ENCODE measurements at places on chromosomes 4 and X.

DNA sequence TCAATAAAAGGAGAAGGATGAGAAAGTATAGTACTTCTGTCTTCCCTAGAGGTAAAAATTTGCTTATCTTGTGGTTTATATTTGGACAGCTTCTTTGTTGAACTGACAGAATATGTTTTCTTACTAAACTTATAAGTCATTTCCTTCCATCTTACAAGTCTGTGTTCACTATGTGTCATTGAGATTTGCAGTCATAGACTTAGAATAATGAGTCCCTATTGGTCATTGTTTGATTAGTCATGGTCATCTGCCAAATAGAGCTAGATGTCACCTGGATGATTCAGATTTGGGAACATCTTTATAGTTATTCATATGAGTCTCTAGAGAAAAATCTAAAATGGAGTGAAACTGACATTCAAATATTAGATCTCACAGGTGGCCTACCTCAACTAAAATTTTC, 51.5 kb downstream of the SPATA18 start:
- DNase-seq: no peak

GRCh38 chr4:77187322-77187721, 30.3 kb downstream of the CCNG2 start:
- DNase-seq: no peak

- DNase-seq: peak; percentile 63
Measured at GRCh38 chr4:118280501-118281218, 72.1 kb downstream of the PRSS12 start.

DNA sequence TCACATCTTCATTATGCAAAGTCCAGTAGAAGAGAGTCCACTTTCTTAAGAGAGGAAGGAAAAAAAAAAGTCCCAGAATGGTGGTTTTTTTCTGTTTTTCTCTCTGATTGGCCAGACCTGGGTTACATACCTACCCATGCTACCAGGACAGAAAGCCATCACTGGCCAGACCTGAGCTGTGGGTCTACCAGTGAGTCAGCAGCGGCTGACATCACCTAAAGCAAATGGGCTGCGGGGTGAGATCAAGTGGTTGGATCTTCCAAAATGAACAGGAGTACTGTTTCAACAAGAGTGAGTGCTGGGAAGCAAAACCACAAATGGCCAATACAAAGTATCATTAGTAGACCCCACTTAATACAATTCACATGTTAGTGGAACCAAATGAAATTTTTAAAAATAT, 1.6 kb upstream of the NDST3 start:
- no peak for DNase-seq

DNA sequence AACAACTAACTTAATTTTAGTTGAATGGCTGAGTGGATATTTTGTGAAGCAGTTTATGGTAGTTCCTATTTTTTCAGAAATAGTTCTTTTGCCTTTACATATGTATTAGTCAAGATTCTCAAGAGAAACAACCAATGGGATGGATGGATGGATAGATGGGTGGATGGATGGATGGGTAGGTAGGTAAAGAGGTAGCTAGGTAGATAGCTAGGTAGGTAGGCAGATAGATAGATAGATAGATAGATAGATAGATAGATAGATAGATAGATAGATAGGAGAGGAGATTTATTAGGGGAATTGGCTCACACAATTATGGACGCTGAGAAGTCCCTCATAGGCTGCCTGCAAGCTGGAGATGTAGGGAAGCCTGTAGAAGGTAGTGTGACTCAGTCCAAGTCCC, 74.0 kb upstream of the NUDT6 start:
- no peak for DNase-seq

DNA sequence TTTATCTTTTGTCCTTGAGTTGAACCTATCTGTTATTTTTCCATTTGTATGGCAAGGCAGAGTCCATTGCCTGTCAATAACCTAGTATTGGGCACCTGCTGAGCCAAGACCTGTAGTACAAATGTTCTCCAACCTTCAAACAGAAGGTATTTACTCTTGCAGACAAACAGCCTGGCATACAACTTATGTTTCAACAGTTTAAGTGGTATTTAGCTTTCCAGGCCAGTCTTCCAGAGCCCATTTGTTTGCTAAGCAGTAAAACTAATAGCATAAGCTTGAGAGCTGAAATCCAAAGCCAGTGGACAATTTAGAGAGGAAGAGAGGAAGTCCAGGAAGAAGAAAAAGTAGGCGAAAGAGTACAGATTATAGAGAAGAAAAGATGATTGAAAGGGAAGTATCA, 979.3 kb downstream of the GLUD2 start:
- no peak for DNase-seq

GRCh38 chr4:112517911-112518310, 1.9 kb upstream of the NEUROG2 start:
- DNase-seq: no peak

DNA sequence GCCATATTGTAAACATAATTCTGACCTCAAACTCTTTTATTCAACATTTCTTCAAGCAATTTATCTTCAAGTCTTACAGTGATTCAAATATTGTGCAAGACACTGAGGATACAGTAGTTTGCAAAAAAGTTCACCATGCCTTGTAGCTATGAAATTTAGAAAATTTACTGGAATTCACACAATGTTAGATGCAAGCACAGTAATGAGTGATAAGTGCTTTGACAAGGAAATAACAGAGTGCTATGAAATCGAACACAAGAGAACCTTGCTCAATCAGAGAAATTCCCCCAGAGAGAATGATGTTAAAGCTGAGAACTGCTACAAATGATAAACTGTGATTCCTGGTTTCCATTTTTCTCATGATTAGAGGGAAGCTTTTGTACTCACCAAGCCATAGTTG, 952.9 kb downstream of the FAT4 start:
- no peak for DNase-seq

DNA sequence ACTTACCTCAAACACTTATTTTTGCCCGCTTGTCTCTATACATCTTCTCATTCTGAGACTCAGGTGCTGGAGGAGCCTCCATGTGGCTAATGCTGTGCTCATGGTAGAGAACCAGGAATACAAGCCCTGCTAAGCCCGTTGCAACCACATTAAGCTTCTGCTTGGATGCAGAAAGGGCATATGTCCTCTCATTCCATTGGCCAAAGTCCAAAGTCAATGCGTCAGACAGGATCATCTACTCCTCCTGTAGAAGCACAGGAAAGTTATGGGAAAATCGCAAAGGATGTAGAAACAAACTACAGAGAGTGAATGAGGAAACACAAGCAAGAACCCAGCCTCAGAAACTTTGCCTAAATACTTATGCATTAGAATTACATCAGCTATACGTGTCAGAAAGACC, 124.5 kb upstream of the AGA start:
- no peak for DNase-seq

DNA sequence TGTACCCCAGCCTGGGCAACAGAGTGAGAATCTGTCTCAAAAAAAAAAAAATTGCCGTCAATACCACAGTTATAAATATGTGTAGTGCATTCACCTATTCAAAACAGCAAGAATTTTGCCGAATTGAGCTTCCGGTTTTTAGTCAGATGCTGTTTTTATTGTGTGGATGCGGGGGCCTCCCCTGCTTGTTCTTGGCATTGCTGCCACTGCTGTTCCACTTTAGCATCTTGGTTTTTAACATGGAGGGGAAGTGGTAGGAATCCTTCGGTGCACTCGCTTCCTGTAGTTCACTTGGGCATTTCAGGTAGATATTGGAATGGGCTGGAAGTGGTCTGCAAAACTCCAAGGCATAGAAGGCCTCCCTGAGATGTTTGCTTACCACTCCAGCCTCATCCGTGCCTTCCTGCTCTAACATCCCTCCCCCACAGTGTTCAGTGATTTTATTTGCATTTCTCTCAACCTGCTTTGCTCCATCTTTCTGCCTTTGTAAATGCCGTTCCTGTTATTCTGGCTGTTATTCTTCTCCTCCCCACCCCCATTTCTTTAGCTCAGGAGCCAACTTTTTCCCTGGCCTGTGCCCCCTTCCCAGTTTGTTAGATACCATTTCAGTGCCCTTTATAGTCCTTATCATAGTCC, 25.5 kb downstream of the MOB1B start:
- peak; percentile 17 for DNase-seq

GRCh38 chr4:175776217-175776616, 35.8 kb downstream of the GPM6A start:
- no peak for DNase-seq

GRCh38 chrX:30141966-30142365, 73.4 kb upstream of the MAGEB2 start:
- DNase-seq: no peak

Measured in CD4-positive, alpha-beta T cell treated with Interleukin-12 subunit alpha and Interleukin-12 subunit beta, for 1 hour (primary cell).